ENCODE measurements at places on chromosomes 12 and 14.
A peak's percentile ranks its signal among the peaks of the same experiment; 100 is the strongest.

- DNase-seq = no peak
Observed at GRCh38 chr12:128133321-128134073, 133.5 kb upstream of the TMEM132C start.

DNA sequence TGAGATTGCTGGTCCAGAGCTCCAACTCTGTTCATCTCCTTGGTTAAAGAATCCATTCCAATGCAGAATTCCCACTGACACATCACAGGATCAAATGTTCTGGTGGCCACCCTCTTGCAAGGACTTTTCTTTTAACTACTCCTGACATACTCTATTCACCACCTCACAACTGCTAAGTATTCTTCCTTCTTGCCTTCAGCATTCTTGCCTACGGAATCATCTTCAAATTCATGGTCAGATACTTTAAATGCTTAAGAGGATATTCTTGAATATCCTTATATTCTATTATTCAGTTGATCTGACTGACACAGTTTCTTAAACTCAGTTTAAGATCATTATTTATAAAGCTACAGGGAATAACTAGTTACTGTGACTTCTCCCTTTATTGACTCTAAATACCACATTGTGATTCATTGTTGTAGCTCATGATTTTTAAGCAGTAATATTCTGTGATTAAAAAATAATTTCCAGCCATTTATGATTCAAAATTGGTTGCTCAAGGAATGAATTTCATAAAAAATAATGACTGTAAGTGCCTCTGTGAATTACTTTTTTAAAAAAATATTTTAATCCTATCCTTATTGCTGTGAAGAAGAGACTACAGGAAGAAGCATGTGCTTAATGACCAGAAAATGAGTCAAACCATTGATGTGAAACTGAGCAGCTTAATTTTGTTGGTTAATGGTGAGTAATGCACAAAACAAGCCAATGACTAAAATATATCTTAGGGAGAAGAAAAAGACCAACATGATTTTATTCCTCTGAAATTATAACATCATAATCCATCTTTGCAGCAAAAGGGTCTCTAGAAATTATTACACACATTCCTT lies 207.1 kb downstream of the PIK3C2G start:
- DNase-seq = no peak

DNA sequence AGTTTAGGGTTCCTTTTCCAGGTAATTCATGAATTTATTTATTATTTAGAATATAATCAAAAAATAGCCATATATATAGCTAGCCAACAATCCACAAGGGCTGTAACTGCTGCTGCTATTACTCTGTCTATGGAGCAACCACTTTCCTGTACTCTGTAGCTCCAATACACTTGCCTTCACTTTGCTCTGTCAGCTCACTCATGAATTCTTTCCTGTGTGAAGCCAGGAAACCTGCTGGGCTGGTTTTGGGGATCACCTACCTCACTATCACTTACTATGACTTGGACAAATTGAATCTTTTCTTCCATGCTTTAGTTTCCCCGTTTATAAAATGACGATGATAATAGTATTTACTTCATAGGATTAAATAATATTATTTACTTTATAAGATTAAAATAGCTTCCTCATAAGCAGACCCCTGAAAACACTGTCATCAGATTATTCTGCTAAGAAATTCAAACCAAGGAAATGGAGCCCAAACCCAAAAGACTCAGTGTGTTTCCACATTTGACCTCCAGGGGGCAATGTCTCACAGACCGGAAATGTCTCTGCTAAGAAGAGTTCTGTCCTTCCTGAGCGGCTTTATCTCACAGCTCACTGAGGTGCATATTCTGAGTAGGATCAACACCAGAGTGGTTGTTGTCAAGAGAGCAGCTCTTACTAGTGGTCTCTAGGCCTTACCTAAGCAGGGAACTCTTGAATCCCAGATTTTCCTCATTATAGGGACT lies 457.1 kb downstream of the DAD1 start:
- no peak for DNase-seq

DNA sequence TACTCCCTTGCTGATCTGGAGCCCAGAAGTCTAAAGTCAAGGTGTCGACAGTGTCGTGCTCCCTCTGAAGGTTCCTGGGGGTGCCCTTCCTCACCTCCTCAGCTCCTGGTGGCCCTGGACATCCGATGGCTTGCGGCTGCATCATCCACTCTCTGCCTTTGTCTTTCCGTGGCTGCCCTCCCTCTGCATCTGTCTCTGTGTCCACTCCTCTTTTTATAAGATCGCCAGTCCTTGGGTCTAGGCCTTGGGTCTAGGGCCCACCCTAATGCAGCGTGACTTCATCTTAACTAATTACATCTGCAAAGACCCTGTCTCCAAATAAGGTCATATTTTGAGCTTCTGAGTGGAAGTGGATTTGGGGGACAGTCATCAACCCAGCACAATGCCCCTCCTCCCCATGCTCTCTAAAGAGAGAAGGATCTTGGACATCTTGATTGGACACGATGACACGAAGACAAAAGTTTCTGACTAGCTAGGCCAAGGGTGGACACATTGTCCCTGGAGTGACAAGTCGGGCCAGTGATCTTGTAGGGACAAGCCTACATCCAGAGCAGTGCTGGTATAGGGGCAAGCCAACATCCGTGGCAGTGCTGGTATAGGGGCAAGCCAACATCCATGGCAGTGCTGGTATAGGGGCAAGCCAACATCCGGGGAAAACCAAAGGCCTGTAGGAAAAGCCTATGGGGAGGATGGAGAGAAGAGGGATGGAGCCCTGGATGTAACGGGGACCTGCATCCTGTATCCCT lies 93.9 kb upstream of the DIO3 start:
- DNase-seq = no peak

DNA sequence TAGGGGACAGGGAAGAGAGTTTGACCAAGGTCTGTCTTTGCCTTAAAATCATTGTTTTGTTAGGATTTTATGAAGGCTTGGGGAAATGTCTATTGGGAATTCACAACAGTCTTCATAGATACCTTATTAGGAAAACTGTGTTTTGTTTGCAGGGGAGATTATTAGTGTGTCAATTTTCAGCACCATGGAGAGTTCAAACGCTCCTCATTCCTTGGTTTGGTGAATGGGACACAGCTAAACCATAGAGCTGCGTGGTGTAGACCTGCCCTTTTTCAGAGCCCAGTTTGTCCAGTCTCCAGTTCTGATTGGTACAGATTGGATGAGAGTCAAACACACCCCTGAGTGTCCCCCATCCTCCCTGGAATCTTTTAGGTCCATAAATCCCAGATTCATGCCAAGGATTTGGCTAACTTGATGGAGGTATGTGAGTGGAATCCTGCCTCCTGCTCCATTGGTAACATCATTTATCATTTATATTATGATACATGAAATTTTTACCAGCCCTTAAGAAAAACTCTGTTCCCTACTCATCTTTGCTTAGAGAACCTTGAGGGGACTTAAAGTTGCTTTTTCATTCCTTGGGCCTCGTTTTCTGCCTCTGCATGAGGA lies 12.0 kb downstream of the NGDN start:
- DNase-seq = no peak

- no peak for DNase-seq
Observed at GRCh38 chr14:22919601-22919921, 612 bp upstream of the RBM23 start.

DNA sequence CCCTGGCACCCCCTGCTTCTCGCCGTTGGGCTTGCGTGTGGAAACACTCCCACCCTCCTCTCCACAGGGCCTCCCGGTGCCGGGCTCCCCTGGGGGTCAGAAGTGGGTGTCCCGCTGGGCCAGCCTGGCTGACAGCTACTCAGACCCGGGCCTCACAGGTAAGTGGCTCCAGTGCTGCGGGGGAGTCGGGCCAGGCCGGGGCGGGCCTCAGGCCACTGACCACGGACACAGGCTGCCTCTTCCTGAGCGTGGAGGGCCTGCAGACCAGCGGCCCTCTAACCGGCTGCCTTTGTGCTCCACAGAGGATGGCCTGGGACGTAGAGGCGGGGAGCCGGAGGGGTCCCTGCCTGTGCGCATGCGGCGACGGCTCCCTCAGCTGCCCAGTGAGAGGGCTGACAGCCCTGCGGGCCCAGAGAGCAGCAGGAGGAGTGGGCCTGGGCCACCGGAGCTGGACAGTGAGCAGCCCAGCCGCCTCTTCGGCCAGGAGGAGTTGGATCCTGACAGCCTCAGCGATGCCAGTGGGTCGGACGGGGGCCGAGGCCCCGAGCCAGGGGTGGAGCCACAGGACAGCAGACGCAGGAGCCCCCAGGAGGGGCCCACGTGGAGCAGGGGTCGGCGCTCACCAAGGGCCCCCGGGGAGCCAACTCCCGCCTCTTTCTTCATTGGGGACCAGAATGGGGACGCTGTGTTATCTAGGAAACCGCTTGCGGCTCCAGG lies 21.1 kb downstream of the CEP170B start:
- no peak for DNase-seq

DNA sequence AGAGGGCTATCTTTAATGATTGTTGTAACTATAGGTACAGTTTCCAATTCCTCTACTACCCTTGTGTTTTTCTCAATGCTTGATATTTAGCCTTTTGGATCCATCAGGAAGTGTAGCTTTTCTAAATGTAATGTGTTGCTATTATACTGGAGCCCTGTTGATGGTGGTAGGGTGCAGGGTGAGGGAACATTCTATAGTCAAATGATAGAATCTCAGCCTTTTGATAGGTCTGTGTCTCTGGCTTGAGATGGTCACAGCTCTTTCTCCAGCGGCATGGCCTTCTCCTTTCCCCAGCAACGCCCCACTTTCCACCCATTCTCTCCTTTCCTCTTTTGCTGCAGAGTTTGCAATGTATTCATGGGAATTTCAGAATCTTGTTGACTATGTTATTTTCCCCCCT lies 398.6 kb downstream of the RERGL start:
- DNase-seq = no peak

DNA sequence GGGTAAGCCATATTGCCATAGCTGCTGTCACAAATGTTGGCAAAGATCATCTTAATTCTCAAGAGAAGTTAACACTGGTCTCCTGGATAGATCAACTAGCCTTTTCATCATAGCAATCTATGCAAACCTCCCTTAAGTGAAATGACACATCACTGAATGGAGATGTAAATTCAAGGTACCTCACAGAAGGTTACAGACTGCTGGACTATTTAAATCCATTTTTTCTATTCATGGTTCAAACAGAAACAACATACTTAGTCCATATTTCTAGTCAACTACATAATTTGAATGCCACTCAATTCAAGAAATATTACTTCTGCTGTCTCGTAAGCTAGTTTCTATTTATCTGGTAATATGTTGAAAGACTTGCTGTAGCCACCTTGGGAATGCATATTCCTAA lies 748.3 kb downstream of the C12orf50 start:
- no peak for DNase-seq

DNA sequence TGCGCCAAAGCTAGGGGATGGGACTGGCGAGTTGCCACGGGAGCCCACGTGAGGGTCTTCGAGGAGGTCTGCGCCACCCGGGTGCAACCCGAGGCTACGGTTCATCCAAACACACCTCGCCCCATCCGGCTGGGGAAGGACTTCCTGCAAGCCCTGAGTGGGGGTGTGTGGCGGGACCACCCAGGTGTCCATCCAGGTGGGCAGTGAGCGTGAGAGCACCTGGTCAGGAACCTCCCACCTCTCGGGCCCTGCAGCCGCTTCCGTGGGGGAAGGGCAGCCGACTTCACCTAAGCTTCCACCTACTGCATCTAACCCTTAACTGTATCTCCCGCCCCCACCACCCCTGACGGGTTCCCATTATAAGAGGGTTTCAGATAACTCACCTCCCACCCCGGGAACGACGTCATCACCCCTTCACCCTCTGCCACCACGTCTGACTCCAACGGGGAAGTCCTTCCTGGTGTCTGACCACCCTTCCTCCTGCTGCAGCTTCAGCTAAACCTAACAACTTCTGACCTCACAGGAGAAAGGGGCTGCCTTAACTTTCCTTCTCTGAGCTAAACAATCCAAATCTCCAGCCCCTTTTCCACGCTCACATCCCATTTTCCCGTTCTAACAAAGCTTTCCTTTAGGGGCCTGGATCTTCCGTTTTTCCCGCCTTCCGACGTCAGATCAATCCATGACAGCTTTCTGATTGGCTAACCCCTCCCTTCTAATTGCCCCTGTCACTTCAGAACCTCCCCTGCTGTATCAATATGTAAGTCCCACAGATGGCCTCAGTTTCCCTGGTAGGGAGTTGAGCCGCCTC lies 27.4 kb upstream of the SMUG1 start:
- no peak for DNase-seq

GRCh38 chr12:22640851-22641250 lies 15.9 kb downstream of the ETNK1 start:
- DNase-seq = no peak

DNA sequence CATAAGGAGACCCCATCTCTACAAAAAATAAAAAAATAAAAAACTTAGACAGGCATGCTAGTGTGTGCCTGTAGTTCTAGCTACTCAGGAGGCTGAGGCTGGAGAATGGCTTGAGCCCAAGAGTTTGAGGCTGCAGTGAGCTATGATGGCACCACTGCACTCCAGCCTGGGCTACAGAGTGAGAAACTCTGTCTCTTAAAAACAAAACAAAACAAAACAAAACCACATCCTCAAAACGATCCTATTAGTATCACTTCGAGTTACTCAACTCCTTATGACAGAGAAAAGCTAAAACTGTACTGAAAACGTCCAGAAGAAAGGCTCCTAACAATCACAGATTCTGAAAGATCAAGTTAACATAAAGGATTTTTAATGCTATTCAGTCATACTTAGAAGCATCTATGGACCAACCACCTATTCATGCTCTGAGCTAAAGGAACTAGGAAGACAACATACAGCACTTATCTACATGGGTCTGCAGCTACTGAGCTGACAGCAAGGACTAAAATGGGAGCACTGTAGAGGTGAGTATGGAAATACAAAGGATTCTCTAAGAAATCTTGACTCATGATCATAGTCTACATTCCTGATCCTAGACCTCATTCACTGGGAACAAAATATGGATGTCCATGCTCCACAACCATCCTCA lies 75.3 kb upstream of the DUSP6 start:
- DNase-seq = no peak

DNA sequence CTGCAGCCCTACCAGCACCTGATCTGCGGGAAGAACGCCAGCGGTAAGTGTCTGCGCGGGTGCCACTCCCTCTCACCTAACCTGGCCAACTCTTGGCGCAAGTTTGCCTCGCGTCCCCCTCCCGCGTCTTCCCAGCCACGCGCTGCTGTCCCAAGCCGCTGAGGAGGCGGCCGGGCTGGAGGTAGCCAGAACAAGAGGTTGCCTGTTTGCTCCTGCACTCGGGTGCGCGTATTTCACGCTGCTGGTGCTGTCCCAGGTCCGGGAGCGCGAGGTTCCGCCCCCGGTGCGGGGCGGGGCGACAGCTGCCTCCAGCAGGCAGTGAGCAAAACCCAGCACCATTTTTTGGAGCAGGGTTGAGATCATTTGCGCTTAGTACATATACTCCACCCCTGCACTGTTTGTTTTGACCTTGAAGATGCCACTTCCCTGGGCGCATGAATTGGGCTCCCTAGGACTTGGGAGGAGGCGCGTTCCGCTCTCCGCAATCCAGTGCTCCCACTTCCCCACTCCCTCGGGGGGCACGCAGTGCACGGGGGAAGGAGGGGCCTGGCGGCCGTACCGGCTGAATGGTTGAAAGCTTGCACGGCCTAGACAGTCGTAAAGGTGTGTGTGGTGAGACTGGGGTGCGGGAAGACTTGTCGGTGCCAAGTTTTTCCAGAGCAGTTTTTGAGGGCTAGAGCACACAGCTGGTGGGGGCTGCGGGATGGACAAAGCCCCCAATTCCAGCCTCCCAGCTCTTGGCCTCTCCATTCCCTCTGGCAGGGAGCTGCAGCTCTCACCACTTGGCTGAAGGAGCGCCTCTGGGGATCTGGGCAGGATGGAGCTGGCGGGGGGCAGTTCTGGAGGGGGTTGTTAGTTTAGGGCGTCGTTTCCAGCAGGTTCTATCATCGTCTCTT lies 226.9 kb upstream of the CRY1 start:
- DNase-seq = peak; percentile 60

GRCh38 chr14:68534276-68534675 lies 258.6 kb downstream of the ZFP36L1 start:
- DNase-seq = no peak

GRCh38 chr12:110906083-110906482 lies 14.3 kb downstream of the MYL2 start:
- no peak for DNase-seq
